ENCODE measurements at places on chromosomes 3 and 15.

DNA sequence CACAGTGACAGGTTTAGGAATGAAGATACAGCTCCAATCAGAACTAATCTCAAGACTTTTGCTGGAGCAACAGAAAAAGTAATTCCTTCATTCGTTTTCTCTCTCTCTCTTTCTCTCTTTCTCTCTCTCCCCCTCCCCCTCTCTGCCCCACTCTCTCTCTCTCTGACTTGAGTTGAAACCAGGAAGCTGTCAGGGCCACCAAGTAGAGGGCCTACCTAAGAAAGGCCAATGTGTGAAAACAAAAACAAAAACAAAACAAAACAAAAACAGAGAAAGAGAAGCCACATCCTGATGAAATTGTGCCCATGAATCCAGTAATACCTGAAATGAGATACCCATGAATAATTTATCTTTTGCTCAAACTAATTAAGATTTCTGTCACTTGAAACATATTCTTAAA, 72.9 kb downstream of the ATP8B4 start:
- no peak for DNase-seq

DNA sequence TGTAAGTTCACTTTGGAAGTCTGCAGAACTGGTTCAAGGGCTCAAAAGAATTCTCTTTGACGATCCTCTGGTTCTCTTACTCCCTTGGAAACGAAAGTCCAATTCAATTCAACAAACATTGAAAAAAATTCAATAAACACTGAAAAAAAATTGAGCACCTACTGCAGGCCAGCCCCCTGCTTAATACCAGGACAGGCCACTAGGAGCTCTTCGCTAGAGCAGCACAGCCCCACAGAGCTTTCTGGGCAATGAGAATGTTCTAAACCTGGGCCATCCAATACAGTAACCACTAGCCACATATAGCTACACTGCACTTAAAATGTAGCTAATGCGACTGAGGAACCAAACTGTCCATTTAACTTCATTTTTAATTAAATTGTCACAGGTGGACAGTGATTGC, 50.4 kb upstream of the DCLK3 start:
- DNase-seq = no peak

DNA sequence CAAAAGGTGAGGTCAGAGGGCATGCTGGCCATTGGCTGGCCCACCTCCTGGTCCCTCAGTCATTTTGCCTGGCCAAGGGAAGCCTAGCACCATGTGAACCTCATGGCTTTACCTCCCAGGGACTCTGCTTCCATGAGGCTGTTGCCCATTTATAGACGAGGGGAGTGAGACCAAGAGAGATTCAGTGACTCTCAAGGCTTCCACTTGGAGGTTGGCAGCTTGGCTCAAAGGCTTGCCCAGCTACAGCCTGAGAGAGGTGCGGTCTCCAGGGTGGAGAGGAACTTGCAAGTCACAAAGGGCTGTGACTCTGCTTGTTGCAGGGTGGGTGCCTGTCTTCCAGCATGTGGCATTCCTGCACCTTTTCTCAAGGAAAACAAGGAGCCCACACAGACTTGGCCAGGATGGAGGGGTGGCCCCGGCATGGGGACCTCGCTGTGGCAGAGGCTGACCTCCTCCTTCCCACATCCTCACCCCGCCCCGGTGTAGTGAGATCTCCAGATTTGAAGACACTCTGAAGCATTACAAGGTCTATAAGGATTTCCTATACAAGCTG, 24.5 kb downstream of the CFAP100 start:
- DNase-seq = no peak

- no peak for DNase-seq
Measured at GRCh38 chr3:106290304-106290997, 421.6 kb upstream of the CBLB start.

GRCh38 chr3:46755646-46756045, 38.0 kb upstream of the PRSS50 start:
- no peak for DNase-seq

GRCh38 chr3:127699416-127700300, 26.9 kb downstream of the ABTB1 start:
- DNase-seq = no peak

GRCh38 chr3:38049358-38050126, 10.5 kb downstream of the DLEC1 start:
- no peak for DNase-seq

DNA sequence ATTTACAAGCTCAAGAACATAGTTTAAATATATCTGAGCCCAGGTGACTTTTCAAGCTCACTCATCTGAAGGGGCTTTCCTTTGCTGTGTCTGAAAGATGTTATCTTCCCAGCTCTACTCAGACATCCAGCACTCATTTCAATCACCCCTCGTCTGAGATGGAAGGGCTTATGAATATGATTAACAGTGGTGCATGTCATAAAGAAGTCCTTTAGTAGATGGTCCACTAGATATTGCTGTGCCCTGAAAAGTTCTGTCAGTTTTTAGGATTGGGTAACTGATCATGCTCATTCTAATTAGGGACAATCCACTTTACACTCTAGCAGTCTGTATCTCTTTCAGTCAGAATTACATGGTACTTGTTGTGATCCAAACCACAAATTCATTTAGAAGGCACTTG, 28.3 kb downstream of the RETNLB start:
- no peak for DNase-seq

DNA sequence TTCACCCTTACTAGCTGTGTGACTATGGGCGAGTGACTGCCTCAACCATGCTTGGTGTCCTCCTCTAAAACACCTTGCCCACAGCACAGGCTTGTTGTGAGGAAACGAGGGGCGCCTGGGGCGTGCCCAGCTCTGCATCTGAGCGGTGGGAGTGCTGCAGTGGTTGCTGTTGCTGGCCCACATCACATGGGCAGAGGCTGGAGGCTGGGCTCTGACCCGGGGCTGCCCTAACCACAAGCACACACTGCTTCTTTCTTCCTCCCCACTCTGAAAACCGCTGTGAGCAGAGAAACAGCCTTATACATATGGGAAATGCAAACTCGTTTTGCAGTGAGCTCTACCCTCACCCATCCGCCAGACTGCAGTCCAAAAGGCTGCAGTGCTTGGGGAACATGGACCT, 74.8 kb upstream of the RPL32 start:
- no peak for DNase-seq

DNA sequence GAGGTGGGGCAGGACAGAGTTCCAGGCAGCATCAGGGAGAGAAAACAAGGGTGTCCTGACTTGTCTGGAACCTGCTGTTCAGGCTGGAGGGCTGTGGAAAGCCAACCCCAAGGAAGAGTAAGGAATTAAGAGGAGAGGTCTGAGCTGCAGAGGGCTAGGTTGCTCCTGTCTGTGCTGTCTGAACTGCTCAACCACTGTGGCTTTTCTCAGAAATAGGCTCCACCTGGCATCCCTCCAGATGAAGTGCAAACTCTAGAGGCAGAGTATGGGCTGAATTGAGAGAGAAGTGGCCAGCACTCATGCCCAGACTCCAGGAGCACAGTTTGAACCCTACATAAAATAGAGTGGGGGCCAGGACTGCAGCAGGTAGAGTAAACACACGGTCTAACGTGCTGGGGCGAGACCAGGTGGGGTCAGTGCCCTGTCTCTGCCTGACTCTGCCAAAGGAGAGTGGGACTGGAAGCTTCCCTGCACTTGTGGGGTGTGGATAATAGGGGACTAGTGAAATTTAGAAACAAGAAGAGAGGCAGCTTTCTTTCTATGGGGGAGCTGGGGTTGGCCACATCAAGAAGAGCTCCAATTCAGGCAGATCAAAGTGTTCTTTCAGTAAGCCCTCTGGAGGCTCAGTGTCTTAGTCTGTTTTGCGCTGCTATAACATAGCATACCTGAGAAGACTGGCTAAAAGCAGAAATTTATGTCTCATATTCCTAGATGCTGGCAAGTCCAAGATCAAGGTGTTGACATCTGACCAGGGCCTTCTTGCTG, 28.0 kb upstream of the MNS1 start:
- no peak for DNase-seq

- DNase-seq = no peak
Measured at GRCh38 chr3:129937717-129938116, 36.8 kb upstream of the TRH start.
